ENCODE measurements at places on chromosomes 7 and 10. TPM values are rescaled to one million over a fixed set of nuclear protein-coding genes. Genes with fewer than 3 reads are reported as not detected.

The SKAP2 gene
- total RNA-seq = 4.2 TPM

The CDNF gene
- total RNA-seq = 6.2 TPM

The LRRD1 gene
- total RNA-seq = not detected

The OR9A2 gene
- 0.38 TPM for total RNA-seq

The AGR2 gene
- not detected for total RNA-seq

The IFIT2 gene
- 7.0 TPM for total RNA-seq

The SLC29A4 gene
- total RNA-seq = 0.05 TPM

The SEMA3D gene
- total RNA-seq = not detected

The CYP2W1 gene
- not detected for total RNA-seq

- peaks cover 4% of the 10 kb centered on the region for H3K4me1 ChIP-seq
- no peaks in the 10 kb centered on the region for H3K36me3 ChIP-seq
- no peak for DNase-seq
- no peak overlapping the region for H3K27ac ChIP-seq
- H3K4me3 ChIP-seq = no peak overlapping the region
These were observed 197.0 kb upstream of the AGK start for GRCh38 chr7:141354251-141354650.

GRCh38 chr7:27167916-27168264 lies 2.6 kb upstream of the HOXA9 start:
- H3K36me3 ChIP-seq = peaks cover 4% of the 10 kb centered on the region
- peaks cover 69% of the 10 kb centered on the region for H3K27me3 ChIP-seq
- peaks cover 72% of the 10 kb centered on the region for H3K4me1 ChIP-seq
- no peak overlapping the region for H3K27ac ChIP-seq

- no peaks in the 10 kb centered on the region for H3K36me3 ChIP-seq
- H3K4me1 ChIP-seq = peaks cover 18% of the 10 kb centered on the region
- no peak for DNase-seq
- H3K27ac ChIP-seq = no peak overlapping the region
- H3K4me3 ChIP-seq = no peak overlapping the region
- peaks cover 28% of the 10 kb centered on the region for H3K27me3 ChIP-seq
These were observed 9.5 kb upstream of the ASAH2 start for GRCh38 chr10:50260791-50261281.

- H3K4me1 ChIP-seq = peaks cover 10% of the 10 kb centered on the region
- H3K27ac ChIP-seq = no peak overlapping the region
- peaks cover 4% of the 10 kb centered on the region for H3K27me3 ChIP-seq
- no peak overlapping the region for H3K4me3 ChIP-seq
- DNase-seq = no peak
These were observed 15.9 kb upstream of the CFAP46 start for GRCh38 chr10:132957981-132958882.

Measured in naive thymus-derived CD8-positive, alpha-beta T cell (primary cell).